ENCODE measurements at places on chromosomes 2 and 18.

DNA sequence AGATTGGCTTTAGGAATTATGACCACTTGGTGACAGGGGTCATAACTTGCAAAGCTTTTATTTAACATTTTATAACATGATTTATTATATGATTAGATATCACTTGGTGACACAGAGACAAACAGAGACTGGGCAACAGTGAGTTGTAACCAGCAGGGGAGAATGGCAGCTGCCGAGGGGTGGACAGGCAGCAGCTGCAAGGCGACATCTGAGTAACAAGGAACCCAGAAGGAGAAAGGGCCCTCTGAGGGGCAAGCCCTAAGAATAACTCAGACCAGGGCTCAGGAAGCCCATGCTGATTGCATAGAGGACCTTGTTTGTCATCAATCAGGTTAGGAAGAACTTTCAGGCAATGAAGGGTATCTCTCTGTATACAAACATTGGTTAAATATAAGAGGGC is 339.9 kb upstream of the SOX11 start:
- peak; percentile 39 for DNase-seq

- DNase-seq = no peak
Measured at GRCh38 chr2:238095143-238095542, 5.0 kb upstream of the ESPNL start.

DNA sequence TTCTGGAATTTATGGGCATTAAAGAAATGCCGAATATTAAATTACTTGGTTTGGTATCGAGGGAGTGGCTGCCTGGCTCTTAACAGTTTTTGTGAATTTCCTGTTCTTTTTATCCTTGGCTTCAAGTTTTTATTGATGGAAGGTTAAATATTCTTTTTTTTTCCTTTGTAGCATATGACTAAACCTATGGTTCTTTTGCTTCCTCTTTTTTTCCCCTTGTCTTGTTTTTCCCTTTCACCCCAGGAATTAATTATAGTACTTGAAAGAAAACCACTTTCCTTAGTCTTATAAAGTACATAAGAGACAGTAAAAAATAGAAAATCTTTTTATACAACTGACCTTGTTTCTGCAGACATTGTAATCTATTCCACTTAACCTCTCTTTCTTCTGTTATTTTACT is 42.4 kb downstream of the MGAT5 start:
- no peak for DNase-seq

DNA sequence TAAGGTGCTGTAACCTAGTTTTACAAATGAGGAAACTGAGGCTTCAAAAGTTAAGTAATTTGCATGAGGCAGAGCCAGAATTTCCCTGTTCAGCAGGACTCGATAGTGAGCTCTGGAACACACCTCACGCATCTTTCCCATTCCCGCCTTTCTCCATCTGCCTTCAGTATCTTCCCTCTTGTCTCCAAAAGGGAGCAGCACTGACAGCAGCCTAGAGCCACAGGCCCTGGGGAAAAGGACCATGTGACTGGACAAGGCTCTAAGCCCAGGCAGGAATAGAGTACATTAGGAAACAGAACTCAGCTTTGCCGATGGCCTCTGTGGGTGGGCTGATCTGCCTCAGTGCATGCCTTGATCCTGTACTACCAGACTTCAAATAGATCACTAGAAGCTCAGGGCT is 21.5 kb downstream of the GPR155 start:
- DNase-seq = no peak

GRCh38 chr2:101563849-101564248 is 88.9 kb upstream of the RFX8 start:
- no peak for DNase-seq

DNA sequence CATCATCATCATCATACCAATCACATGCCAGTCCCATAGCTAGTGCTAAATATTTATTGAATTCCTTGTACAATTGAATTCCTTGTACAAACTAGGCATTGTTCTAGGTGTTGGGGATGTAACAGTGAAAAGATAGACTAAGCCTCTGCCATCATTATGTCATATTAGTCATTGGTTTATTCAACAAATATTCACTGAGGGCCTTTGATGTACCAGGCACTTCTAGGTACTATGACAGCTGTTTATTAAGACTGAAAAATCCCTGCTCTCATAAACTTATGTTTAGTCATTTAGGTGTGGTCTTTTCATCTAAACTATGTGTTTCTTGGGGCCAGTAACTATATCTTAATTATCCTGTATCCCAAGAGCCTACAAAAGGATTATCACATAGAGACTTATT is 412.3 kb upstream of the ETAA1 start:
- DNase-seq = no peak

GRCh38 chr18:5868218-5868854 is 27.0 kb downstream of the TMEM200C start:
- peak; percentile 52 for DNase-seq

GRCh38 chr18:8895987-8896619 is 190.7 kb downstream of the MTCL1 start:
- no peak for DNase-seq

DNA sequence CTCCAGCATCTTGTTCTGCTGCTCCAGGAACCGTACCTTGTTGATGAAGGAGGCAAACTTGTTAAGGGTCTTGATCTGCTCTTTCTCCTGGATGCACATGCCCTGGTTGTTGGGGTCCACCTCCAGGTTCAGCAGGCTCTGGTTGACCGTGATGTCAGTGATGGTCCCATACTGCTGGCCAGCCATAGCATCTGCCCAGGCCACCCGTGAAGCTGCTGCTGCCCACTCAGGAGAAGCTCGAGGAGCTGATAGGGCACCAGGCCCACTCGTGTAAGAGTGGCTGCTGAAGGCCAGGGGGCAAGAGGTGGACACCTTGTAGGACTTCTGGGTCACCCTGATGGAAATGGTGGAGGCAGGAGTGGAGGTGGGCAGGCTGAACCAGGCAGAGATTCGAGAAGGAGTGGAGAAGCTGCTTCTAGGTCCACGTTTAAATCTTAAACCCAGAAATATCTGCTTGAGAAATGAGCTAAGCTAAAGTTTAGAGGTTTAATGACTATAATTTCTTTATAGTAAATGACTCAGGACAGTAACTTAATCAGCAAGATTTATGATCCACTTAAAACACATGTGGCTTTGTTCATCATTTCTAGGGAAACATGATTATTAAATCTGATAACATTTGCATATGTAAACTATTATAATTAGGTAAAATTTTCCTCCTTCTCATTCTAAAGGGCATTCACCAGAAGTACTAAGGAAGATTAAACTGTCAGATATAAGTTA is 358.7 kb upstream of the SETBP1 start:
- DNase-seq = no peak

DNA sequence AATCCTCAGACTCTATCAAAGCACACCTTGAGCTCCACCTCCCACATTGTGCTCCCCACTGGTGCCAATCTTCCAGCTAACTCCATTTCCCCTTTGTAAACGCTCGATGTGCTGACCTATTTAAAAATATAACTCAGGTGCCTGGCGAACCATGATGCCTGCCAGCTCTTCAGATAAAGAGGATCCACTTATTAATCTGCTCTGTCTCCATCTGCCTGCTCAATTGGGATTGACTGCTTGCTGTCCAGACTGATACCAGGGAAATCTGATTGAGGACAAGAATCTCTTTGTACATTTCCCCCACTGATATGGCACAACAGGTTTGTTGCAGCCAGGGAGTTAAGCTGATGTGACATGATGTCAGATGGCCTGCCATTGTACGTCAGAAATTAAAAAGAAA is 2036.5 kb upstream of the CELF4 start:
- DNase-seq = no peak

GRCh38 chr2:185069107-185069506 is 470.8 kb downstream of the ZNF804A start:
- no peak for DNase-seq

DNA sequence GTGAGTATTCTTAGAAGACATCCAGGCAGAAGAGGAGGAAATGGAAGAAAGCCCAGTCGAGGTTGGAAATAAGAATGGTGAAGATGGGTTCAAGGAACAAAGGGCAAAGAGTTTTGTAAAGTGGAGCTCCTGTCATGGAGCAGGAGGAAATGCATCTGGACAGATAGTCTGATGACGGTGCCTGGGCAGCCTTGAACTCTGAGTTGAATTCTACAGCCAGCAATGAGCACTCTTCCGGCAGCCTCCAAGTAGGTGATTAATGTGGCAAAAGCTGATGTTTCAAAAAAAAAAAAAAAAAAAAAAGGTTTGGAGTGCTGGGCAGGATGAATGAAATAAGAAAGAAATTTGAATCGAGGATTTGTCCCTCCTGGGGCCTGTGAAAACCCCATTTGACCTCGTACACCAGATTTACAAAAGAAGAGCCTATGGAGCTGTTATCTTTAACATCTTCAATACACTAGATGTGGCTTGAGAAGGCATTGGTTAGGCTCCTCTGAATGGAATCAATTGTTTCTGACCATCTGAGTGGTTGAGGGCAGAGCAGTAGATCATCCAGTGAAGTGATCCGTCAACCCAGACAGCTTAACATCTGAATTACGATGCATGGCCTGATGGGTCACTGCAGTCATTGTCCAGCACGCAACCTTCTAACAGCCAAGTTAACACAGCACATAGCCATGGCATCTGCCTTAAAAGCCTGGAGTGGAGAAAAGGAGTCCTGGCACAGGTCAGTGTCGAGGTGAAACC is 449.7 kb downstream of the TXNL1 start:
- DNase-seq = no peak

- no peak for DNase-seq
Measured at GRCh38 chr2:174996622-174997021, 8.6 kb downstream of the CHN1 start.

DNA sequence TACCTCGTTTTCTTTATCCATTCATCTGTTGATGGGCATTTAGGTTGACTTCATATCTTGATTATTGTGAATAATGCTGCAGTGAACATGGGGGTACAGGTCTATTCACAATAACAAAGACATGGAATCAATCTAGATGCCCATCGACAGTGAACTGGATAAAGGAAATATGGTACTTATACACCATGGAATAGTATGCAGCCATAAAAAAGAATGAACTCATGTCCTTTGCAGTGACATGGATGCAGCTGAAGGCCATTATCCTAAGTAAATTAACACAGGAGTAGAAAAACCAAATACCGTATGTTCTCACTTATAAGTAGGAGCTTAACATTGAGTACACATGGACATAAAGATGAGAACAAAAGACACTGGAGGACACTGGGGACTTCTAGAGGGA is 111.6 kb downstream of the LAMA3 start:
- no peak for DNase-seq

DNA sequence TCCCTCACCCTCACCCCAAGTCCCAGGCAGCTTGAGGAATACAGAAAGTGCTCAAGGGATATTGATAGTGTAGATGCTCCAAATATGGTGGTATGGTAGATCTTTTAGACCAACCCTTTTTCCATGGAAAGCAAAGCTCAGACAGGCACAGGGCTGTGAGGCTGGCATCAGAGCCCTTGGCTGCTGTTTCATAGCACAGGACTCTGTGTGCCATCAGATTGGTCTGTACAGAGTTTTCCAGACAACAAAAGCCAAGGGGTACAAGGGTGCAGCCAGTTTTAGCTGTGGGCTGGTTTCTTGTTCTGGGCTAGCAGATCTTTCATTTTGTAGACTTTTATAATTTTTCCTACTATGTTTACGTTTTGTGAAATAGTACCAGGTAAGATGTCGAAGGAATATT is 296.9 kb upstream of the TNP1 start:
- DNase-seq = no peak

GRCh38 chr18:23416298-23416697 is 36.8 kb upstream of the RIOK3 start:
- no peak for DNase-seq

GRCh38 chr18:39596221-39596620 is 2030.6 kb upstream of the CELF4 start:
- no peak for DNase-seq

- no peak for DNase-seq
Measured at GRCh38 chr2:169757356-169757755, 23.7 kb downstream of the KLHL23 start.

GRCh38 chr2:190599073-190599472 is 49.8 kb upstream of the NAB1 start:
- DNase-seq = no peak

GRCh38 chr18:41576643-41577042 is 378.4 kb upstream of the PIK3C3 start:
- no peak for DNase-seq

GRCh38 chr18:21650311-21650710 is 38.2 kb downstream of the SNRPD1 start:
- no peak for DNase-seq

DNA sequence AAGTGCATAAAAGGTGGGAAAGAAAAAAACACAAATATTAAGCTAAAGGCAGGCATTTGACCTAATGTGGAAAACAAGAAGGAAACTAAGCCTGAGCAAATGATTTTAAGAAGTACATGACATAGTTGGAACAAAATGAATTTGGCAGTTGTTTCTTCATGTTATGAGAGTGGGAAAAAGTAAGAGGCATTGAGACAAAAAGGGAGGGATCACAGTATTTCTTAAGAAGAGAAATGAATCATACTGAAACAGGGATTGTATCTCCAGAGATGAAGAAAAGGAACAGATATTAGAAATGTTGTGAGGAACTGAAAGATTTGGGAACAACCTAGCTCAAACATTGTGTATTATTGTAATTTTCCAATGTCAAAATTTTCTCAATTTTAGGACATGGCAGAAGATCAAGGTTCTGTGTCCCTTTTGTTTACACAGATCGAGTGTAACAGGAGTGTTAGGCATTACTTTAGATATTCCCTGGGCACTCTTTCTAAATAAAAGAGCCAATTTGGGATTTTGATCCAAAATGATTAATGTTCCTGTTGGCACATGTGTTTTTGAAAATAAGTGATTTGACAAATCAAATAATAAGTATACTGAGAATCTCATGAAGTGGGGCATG is 98.6 kb downstream of the CALCRL start:
- DNase-seq = no peak

GRCh38 chr2:218289639-218290315 is 2.5 kb downstream of the TMBIM1 start:
- DNase-seq = no peak

DNA sequence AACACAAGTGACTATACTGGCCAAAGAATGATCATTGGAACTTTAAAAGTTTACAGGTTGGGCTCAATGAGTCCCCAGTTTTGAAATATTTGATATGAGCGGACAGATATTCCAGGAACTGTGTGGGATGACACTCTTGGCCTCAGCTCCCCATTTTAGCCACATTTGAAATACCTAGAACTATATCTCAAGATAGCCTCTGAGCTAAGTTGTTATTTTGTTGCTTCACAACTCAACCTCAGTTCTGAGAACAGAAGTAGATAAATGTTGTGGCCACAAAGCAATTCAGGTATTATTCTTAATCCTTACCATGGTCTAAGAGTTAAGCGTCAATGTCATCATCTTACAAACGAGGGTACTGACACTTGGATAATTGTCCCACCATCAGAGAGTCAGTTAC is 172.2 kb upstream of the SETBP1 start:
- DNase-seq = no peak

DNA sequence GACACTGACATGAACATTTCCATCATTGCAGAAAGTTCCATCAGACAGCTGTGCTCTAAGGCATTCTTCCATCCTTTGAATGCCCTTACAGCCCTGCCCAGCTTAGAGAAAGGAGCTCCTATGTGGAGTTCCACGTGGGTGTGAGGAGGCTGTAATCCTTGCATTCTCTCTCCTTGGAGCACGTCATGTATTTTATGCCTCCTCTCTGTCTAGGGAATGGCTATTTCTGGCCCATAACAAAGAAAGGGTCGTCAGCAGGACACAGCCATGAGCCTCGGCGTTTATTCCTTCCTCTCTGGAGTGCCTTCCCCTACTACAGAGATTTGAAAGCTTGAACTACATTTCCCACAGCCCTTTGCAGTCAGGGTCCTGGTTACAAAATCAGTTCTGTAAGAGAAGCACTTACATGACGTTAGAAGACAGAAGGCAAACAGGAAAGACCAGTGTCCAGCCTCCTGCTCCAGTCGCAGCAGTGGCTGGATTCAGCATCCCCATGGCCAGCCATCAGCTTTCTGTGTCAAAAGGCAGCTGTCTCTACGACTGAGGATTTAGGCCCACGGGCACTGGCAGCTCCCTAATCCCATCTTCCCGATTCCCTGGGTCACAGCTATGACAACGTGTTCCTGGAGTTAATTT is 234.9 kb downstream of the TFCP2L1 start:
- DNase-seq = no peak
